Epithelial cell of alveolus of lung (primary cell): ENCODE measurements at places on chromosomes 4 and X. TPM values are rescaled to one million over a fixed set of nuclear protein-coding genes. Genes with fewer than 3 reads are reported as not detected.

DMD gene
- 4.2 and 8.9 TPM in 2 replicates for total RNA-seq

DMRTC1 gene
- not detected in 2 replicates for total RNA-seq

POU3F4 gene
- not detected in 2 replicates for total RNA-seq

PHOX2B gene
- not detected in 2 replicates for total RNA-seq
